Left kidney (tissue), 8 donors: ENCODE measurements at places on chromosomes 3 and 15.
A peak's percentile ranks its signal among the peaks of the same experiment; 100 is the strongest.

- no peak for DNase-seq
Measured at GRCh38 chr15:78063217-78063616, 14.3 kb downstream of the TBC1D2B start.

DNA sequence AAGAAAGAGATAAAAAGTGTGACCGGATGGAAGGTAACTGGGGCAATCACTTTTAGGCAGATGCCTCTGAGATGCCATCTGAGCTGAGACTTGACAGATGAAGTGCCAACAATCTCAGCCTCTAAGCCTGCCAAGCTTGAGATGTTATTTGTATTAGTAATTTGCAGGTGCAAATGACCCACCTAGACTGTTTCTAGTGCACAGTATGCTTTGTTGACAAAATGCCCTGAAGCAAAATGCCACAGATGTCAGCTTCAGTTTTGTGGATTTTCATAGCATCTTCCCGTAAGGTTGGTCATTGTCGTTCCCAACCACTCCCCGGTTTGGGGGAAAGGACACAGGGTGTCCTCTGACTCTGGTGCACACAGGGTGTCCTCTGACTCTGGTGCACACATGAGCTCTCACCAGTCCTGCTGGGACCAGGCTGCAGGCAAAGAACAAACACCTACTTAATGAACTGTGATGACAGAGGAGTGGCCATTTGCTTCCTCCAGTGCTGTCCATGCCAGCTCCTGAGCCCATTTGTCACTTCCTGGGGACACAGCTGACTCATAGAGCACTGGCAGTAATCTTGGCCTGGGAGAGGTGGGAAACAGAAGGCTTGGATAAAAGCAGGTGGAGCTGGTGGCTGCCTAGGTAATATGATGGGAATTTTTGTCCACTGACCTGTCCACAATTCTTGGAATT, 16.7 kb upstream of the PPP1R2 start:
- DNase-seq = no peak

DNA sequence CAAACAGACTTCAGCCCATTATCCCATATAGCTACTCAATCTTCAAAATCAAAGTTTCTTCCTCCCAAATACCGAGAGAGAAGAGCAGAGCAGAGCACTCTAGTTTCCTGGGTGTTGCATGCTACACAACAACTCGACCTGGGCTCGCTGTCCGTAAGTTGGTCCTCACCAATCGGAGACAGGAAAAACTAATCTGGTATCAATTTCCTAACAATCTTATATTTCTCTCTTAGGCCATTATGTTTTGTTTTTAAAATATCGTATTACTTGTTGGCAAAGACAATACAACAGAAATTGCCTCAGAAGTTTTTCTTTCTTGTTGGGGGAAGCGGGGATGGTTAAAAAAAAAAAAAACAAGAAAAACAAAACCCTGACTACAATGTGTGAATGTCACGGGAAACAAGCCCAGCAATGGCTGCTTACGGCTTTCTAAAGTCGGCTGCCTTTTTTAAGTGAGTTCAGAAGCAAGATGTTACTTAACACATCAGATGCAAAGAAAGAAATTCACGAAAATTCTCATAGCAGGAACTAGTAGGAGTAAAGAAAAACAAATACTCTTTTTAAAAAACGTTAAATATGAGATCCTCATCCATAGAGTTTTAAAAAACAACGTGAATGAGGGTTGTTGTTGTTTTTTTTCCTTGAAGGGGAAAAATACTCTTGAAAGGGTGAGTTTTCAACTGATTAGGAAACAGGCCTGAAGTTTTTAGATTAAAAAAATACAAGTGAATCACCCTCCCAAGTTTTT, 1.9 kb downstream of the VGLL4 start:
- DNase-seq = peak; percentile 64

- DNase-seq = no peak
Measured at GRCh38 chr15:29323557-29323956, 53.9 kb upstream of the NSMCE3 start.

DNA sequence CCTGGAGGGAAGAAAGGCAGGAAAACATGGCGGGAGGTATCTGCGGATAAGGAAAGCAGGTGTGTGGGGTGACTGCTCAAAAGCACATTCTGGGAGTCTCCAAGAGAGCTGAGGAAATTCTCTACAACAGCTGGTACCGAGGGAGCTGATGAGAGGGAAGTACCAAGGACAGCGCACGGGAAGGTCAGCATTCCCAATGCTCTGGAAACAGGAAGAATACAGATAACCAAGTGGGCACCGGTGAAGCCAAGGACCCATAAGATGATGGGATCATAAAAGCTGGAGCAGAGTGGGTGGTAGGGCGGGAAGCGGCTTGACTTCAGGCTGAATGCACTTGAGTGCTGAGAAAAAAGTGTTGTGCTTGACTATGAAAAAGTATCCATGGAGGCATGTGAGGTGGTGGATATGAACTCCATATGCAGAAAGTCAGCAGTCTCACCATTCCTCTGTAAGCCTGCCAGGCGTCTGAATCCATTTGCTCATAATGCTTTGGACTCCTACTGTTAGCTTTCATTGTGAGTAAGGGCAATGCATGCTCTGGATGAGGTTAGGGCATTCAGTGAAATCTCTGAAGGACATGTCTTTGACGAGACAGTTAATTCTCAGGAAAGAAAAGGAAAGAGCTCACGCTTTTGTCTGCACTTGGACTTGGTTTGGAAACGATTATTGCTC, 215.5 kb downstream of the NR1D2 start:
- DNase-seq = peak; percentile 22

- DNase-seq = no peak
Measured at GRCh38 chr3:7520059-7520458, 659.1 kb downstream of the GRM7 start.

DNA sequence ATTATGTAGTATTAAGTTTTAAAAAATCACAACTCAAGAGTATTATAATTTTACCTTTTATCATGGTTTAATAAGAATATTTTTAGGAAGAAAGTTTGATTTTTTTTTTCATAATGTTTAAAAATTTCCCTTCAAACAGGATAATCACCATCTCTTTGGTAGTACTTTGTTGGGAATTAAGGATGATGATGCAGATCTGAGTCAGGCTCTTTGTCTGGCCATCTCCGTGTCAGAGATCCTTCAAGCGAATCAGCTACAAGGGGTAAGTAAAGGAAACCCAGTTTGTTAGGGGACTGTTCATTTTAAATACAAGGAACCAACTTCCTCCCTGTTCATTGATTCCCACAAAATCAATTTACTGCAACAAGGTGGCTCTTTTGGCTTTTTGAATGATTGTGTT, 36.8 kb upstream of the NIT2 start:
- DNase-seq = no peak

DNA sequence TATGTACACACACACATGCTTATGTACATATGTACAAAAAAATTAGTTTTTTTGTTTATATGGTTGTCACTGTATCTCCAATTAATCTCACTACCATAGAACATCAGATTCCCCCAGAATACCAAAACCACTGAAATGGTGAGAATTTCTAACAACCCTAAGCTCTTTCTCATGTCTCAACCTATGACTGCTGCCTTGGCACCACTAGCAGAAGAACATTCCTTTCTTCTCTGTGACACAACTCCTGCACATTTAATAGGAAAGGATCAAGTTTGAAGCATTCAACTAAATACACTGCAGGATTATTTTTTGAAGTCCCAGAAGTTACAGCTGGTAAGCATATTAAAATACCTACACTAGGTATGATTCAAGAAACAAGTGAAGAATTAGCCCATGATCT, 109.6 kb downstream of the FAM174B start:
- no peak for DNase-seq

DNA sequence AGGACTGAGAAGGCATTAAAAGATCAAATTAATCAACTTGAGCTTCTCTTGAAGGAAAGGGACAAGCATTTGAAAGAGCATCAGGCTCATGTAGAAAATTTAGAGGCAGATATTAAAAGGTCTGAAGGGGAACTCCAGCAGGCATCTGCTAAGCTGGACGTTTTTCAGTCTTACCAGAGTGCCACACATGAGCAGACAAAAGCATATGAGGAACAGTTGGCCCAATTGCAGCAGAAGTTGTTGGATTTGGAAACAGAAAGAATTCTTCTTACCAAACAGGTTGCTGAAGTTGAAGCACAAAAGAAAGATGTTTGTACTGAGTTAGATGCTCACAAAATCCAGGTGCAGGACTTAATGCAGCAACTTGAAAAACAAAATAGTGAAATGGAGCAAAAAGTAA, 149.7 kb upstream of the LRRFIP2 start:
- no peak for DNase-seq

GRCh38 chr3:179133575-179133974, 14.6 kb upstream of the PIK3CA start:
- DNase-seq = no peak

- DNase-seq = no peak
Measured at GRCh38 chr3:56590814-56591213, 33.8 kb downstream of the CCDC66 start.

DNA sequence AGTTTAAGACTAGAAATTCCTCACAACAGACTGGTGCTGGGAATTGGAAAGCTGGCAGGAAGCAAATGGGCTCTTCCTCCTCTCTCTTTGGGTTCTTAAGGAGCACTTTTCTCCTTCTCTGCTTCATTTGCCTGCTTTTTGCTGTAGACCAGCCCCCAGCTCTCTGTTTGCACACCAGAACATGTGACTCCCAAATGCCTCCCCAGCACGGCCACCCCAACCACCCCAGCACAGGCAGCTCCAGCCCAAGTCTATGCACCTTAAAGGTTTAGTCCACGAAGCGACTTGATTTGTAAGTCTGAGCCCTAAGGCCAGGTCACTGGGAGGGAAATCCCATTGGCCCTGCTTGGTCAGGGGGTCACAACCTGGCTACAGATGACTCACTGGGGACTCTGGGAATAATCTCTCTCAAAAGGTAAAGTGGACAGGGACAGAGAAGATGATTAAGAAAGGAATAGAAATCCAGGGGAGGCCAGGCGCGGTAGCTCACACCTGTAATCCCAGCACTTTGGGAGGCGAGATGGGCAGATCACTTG, 377.8 kb upstream of the PROK2 start:
- no peak for DNase-seq

- no peak for DNase-seq
Measured at GRCh38 chr3:64223791-64224745, 1.2 kb downstream of the PRICKLE2 start.

DNA sequence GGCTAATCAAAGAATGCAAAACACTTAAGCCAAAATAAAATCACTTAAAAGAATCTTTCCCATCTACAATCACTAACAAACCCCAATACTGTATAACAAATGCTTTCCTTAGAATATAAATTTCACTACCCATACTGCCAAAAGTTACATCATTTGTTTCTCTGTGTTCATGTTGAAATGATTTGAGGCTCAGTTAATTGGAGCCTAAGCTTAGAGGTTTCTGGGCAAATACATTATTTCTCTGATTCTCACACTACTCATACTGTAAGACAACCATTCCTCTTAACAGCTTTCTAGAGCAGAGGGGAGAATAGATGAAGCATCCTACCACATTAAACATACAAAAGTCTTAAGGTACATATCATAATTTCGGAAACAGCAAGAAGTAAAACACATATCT, 2.1 kb downstream of the RIOX2 start:
- DNase-seq = no peak

GRCh38 chr15:36886701-36887100, 213.6 kb downstream of the MEIS2 start:
- no peak for DNase-seq

DNA sequence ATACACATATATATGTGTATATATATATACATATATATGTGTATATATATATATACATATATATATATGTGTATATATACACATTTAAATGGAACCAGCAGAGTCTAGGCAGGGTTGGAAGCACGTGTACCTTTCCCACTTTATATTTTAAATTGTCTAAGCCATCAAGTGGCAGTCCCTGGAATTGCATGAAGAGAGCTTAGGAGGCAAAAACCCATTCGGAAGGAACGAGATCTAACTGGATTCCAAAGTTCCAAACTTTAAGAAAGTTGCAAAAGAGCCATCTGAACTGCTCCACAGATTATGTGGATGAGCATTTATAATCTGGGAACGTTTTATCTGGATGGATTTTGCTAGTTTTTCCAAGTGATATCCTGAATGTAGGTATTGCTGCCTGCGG, 186.5 kb downstream of the FOXP1 start:
- DNase-seq = no peak

DNA sequence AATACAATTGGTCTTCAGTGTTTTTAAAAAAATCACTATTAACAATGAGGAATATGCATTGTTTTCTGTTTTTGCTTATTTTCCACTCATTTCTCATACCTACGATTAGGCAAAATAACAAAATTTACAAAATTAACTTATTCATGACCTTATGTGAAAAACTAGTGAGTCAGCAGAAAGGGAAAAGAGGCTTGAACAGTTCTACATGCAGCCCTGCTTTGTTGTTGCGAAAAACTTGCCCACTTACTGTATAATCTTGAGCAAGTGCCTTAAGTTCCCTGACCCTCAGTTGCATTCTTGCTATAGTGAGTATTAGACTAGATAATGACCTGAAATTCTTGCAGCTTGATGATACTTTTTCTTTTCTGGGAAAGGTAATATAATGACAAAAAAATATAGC, 551.1 kb upstream of the BCHE start:
- no peak for DNase-seq

- no peak for DNase-seq
Measured at GRCh38 chr15:84661001-84661400, 3.0 kb upstream of the NMB start.

DNA sequence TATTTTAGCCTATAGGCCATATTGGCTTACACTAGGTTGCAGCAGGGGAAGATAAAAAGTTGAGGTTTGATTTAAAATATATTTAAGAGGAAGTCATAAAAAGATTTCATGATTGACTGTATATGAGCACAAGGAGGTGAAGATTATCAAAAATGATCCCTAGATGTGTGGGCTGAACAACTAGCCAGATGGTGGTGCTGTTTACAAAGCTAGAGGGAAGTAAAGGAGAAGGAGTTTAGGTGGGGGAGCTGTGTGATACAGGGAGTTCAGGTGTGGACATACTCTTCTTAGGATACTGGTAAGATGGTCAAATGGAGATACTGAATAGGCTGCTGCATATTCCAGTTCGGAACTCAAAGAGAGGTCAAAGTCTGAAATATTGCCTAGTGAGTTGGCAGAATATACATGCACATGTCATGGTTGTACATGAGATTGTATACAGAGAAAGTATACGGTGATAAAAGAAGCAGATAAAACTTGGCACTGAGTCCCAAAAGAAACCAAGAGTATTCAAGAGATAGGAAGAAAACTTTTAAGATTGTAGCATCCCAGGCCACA, 727.8 kb downstream of the NLGN1 start:
- DNase-seq = peak; percentile 38

DNA sequence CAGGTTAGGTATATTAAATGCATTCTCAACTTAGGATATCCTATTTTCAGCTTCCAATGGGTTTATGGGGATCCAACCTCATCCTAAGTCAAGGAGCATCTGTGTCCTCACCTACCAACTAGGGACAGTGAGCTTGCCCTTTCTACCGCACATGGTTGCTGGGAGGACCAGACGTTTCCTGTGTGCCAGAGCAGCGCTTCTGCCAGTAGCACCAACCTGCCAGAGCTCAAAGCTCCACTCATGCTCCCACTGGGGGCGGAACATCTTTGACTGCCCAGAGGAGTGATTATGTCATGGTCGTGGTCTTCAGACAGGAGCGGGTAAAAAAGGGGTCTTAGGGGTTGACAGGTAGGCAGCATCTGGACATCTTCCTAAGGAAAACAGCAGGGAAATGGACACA, 24.7 kb downstream of the XPC start:
- no peak for DNase-seq
